ENCODE measurements at places on chromosomes 11 and 22.

DNA sequence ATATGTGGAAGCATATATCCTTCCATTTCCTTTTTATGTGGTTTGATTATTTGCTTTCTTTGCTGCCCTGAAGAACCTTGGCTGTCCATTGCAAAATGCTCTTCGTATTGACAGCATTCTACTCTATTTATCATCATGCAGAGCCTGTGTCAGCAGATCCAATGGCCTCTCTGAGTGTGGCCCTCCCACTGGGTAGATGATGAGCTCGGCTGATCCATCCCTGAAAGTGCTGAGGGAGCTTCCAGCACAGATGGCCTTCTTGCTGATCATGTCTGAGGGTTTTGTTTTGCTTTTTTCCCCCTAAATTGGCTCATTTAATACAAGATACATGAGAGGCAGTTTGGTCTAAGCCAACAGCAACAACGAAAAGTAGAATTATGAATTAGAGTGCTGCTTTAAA lies 181.0 kb downstream of the GRIA4 start:
- no peak for DNase-seq

DNA sequence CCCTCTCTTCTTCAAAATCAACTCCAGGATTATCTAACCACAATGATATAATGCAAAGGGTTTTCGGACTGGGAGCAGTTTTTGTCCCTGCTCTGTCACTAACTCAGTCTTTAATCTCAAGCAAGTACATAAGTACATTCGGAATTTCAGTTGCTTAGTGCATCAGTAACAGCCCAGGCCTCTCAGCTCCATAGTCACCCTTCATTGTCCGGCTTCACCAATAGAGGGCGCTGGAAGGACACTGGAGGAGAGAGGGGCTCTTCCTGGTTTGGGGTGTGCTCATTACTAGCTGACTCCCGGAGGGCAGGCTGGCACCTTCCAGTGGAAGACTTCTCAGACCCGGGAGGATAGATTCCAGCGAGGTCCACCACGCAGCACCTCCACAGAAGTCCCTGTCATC lies 90.4 kb upstream of the PDGFD start:
- DNase-seq: no peak

GRCh38 chr22:48757985-48758561 lies 1069.6 kb downstream of the BRD1 start:
- DNase-seq: no peak

DNA sequence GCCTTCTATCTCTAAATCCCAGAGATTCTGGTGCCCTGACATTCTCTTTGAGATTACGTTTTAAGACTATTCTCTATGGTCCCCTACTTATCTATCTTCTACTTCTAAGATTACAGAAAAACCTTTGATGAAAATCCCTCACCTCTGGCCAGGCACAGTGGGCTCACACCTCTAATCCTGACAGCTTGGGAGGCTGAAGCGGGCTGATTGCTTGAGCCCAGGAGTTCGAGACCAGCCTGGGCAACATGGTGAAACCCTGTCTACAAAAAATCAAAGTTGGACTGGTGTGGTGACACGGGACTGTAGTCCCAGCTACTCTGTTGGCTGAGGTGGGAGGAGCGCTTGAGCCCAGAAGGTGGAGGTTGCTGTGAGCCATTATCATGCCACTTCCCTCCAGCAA lies 14.4 kb downstream of the NUP98 start:
- no peak for DNase-seq

GRCh38 chr11:71949034-71949433 lies 20.2 kb downstream of the RNF121 start:
- no peak for DNase-seq

GRCh38 chr11:97461934-97462333 lies 1072.1 kb downstream of the JRKL start:
- DNase-seq: no peak

- no peak for DNase-seq
Measured at GRCh38 chr11:35065566-35065965, 73.4 kb upstream of the CD44 start.

- DNase-seq: no peak
Measured at GRCh38 chr11:45688472-45689033, 23.1 kb upstream of the CHST1 start.

- DNase-seq: no peak
Measured at GRCh38 chr11:113926273-113927197, 21.9 kb downstream of the HTR3B start.

DNA sequence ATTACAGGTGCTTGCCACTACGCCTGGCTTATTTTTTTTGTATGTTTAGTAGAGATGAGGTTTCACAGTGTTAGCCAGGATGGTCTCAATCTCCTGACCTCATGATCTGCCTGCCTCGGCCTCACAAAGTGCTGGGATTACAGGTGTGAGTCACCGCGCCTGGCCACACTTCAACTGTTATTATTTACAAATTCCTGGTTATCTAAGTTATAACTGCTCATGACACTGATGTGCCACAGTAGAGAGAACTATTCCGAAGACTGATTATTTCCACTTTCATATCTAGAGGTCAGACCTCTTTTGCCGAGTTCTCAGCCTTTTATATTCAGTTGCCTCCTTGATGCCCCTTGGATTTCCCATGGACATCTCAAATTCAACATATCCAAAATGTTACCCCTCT lies 3.9 kb upstream of the NUP160 start:
- no peak for DNase-seq

- DNase-seq: no peak
Measured at GRCh38 chr11:59611570-59612565, 3.7 kb downstream of the OSBP start.

DNA sequence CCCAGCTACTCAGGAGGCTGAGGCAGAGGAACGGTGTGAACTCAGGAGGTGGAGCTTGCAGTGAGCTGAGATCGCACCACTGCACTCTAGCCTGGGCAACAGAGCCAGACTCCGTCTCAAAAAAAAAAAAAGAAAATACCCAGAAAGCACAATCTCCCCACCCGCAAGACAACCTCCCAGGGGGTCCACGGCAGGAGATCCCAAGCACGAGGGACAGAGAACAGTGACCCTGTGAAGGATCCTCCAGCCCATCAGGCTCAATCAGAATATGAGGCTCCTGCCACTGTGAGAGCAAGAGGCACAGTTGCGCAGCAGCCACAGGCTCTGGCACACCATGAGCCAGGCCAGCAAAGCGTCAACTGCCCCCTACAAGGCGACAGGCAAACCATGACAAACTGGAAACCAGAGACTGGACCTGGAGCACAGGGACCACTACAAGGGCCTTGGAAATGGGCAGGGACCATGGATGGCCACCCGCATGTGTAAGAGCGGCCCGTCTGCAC lies 164.8 kb upstream of the GRK3 start:
- DNase-seq: no peak

DNA sequence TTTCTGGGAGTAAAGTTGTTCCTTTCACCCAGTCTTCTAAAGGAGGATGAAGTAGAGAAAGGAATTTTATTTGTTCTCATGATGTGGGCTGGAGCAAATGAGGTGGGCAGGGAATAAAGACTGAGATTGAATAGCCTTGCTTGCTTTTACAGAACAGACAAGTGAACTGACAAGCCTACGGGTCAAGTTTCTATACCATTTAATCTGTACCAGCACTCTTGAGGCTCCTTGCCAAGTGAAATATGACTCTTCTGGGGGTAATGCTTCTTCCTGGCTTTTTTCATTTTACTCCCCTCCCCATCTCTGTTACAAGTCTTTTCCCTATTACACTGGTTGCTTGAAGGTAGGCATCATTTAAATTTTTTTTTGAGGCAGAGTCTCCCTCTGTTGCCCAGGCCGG lies 54.8 kb downstream of the CSTPP1 start:
- no peak for DNase-seq

- no peak for DNase-seq
Measured at GRCh38 chr11:105665281-105665680, 55.4 kb downstream of the GRIA4 start.

DNA sequence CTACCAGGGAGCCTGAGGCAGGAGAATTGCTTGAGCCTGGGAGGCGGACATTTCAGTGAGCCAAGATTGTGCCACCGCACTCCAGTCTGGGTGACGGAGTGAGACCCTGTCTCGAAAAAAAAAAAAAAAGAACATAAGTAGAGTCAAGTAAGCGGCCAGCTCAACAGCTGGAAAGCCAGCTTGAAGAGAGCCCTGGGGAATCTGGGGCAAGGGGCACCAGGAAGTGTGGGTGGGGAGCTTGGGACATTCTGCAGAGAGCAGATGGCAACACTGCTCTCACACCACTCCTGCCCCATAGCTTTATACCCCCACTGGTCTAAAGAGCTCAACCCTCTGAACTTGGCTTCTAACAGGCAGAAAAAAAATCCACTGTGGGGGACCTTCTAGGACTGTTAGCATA lies 505.6 kb downstream of the BUD13 start:
- no peak for DNase-seq

- DNase-seq: no peak
Measured at GRCh38 chr11:57131080-57131790, 50.5 kb upstream of the LRRC55 start.

DNA sequence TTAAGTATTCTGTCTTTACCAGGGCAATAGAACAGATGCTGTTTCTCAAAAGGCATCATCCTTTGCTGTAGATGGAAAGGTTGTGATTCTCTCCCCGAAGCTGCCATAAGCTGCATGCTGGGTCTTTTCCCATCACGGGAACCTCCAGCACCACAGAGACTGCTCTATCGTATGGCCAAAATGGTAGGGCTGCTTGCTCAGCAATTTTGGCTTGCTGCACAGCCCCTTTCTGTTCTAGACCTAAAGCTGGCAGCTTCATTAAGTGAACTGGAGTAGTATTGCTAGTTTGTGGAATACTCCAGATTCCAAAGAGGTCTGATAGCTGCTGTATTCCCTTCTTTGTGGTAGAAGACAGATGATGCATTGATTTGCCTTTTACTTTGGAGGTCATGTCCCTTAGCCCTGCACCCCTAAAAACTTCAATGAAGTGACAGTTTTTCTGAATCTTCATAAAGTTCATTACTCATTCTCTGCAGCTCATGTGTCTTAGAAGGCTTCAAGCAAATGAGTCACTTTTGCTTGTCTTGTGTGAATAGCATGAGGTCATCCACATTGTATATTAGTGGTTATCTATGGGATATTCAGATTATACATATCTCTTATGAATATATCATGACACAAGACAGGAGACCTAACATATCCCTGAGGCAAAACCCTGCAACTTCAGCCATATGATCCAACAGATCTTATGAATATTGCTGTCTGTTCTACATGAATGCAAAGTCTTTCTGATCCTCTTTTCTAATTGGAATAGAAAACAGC lies 245.3 kb downstream of the FAM76B start:
- DNase-seq: no peak

DNA sequence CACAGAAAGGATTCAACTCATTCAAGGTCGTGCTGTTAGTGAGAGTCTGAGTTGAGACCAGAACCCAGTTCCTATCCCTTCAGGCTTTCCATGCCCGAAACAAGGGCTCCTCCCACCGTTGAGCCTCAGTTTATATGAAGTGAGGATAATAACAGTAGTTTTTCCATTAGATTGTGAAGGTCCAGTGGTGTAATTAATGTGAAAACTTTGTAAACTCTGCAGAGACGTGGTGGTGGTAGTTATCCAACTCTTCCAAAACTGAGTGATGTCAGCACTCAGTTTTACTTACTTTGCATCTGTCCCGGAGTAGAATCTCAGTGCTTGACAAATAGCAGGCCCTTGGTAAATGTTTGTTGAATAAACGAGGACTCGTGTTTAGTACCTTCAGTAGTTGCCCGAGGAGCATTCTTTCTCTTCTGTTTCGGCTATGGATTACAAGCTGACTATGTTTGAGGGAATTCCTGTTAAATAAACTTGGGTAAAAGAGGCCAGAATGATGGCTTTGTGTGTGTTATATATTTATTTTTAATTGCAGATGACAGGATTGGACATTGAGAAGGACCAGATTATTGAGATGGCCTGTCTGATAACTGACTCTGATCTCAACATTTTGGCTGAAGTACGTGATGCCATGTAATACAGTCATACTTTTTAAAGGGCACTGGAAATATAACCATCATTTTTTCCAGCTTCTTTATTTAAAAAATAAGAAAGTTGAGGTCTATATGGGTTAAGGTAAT lies 1.0 kb downstream of the REXO2 start:
- DNase-seq: peak; percentile 52

DNA sequence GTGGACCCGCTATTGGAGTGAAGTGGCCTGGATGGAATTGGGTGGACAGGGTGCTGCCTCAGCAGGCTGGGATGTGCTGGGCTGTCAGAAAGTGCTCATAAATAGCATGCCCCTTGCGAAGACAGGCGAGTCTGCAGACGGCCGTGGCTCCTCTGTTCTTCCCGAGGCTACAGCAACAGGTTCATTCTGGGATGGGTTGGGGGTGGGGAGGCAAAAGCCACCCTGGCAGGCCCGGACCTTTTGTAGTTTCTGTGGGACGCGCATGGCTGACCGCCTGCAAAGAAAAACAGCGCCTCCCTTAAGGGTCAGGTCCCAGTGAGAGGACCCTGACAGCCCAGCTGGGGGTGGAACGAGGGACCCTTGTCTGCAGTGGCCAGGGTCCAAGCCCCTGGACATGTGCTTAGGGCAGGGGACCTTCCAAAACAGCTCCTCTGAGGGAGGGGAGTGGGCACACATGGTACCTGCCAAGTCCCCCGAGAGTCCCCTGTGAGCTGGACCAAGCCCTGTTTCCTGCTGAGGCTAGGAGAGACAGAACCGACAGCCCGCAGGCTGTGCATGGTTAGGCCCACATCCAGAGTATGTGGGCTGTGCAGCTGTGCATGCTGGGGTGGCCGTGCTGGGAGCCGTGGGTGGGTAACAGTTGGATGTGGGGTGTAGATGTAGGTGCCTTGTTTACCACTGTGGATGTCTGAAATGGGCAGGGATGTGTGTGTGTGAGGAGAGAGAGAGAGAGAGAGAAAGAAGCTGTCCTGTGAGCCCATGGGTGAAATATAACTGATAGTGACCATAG lies at the start of gene CRYBB3:
Gene CRYBB3, plus strand, starts transcription at position 128 of the 790 bp plus-strand sequence. CDS start 1,539 bp downstream, outside the sequence.
- DNase-seq: no peak

DNA sequence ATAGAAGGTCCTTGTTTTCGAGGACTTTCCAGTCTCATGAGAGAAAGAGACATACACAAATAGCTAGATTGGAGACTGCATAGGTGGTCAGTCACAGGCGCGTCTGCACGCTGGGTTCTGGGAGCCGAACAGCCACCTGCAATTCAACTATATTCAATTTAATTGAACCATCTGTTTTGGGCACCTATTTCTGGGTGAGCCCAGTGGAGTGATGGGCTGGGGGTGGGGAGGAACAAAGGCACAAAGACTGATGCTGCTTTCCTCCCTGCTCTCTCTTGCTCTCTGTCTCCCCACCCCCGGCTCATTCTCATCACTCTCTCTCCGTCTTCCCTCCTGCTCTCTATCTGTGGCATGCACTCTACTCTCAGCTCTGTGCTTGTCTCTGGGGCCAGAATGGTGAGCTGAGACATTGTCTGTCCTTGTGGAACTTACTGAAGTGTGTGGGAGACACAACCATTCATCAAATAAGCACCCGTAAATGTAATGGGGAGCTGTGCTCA lies 48.1 kb upstream of the B3GAT1 start:
- no peak for DNase-seq

GRCh38 chr22:21100149-21101032 lies 54.6 kb downstream of the LRRC74B start:
- DNase-seq: no peak

DNA sequence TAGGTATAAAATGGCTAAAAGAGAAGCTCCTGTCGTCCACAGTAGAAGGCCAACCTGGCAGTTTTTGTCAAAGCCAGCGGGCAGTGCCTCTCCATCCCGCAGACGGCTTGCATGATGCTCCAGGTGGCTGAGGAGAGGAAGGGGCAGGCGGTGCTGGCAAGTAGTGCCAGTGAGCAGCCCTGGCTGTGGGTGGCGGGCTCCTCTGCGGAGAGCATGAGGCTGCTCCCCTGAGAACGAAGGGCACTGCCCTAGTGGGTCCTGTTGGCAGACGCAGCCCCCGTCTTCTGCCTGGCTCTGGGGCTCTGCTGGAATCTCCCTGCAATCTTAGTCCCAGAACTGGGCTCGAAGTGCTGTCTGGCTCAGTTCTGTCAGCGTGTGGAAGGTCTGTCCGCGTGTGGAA lies 50.9 kb downstream of the SBF1 start:
- no peak for DNase-seq

Data from amygdala (tissue), 56 donors.